ENCODE measurements at places on chromosomes 5 and 9. TPM values are rescaled to one million over a fixed set of nuclear protein-coding genes. Genes with fewer than 3 reads are reported as not detected.

DNA sequence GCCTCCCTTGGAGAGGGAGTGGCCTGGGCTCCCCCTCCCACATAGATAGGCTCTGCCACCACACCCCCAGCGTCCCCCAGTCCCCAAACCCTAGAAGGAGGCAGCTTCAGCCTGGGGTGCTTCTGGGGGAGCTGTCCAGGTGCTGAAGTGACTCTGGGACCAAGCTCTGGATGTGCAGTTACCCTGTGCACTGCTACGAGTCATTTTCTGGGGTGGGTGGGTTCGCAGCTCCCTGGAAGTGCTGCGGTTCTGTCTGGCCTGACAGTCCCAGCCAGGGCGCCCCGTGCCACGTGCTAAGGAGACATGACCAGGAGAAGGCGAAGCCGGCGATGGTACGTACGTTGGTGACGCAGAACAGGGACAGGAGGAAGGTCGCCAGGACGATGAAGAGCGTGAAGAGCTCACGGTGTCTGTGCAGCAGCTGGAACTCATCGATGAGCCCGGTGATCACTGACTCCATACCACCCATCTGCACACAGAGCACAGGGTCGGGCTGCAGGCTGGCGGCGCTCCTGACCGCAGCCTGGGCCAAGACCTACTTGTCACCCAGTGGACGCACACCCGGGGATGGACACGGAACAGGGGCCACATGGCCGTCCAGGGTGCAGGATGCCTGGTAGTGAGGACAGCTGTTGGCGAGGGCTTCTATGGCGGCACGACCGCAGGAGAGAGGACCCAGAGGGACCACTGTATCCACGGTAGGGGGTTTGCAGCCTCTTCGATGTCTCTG lies 35.7 kb downstream of the SLC6A3 start:
- no peaks in the 10 kb centered on the region for H3K4me1 ChIP-seq
- H3K27me3 ChIP-seq, result no peaks in the 10 kb centered on the region
- DNase-seq, result peak; percentile 43
- no peaks in the 10 kb centered on the region for H3K36me3 ChIP-seq
- no peak overlapping the region for H3K4me3 ChIP-seq

DNA sequence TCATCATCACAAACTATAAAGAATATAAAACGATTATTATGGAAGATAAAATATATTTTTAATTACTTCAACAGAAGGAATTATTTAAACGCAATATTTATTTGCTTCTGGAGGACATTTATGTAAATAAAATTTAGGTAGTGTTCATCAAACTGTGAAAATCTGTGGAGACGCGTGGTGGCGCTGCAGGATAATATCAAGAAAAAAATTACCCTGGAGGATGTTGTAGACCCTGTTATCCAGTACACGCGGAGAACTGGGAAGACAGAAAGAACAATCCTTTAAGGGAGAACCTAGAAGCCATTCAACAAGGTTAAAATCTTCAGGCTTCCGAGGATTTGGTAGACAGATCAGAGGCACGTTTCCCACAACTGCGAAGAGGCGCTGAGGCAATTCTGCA lies at the start of gene PCDHB12:
Gene PCDHB12, plus strand, starts transcription at position 242 of the 400 bp plus-strand sequence. CDS start 189 bp downstream, outside the sequence.
- H3K36me3 ChIP-seq, result no peaks in the 10 kb centered on the region
- H3K27me3 ChIP-seq, result no peaks in the 10 kb centered on the region
- H3K27ac ChIP-seq, result no peak within 1 kb of the TSS
- no peak within 1 kb of the TSS for H3K4me3 ChIP-seq
- DNase-seq, result no peak
- no peaks in the 10 kb centered on the region for H3K4me1 ChIP-seq

CTXN3 gene
- total RNA-seq, result not detected

ZSWIM6 gene
- 19.4 TPM for total RNA-seq

PRKAA1 gene
- 82.7 TPM for total RNA-seq
